ENCODE measurements at places on chromosomes 2 and 18.
A peak's percentile ranks its signal among the peaks of the same experiment; 100 is the strongest.

GRCh38 chr18:80252136-80252535 lies 4.8 kb upstream of the PARD6G start:
- DNase-seq: no peak

GRCh38 chr2:26723991-26724750 lies 31.6 kb downstream of the KCNK3 start:
- no peak for DNase-seq

- DNase-seq: no peak
Observed at GRCh38 chr2:88090446-88091283, 23.0 kb downstream of the SMYD1 start.

DNA sequence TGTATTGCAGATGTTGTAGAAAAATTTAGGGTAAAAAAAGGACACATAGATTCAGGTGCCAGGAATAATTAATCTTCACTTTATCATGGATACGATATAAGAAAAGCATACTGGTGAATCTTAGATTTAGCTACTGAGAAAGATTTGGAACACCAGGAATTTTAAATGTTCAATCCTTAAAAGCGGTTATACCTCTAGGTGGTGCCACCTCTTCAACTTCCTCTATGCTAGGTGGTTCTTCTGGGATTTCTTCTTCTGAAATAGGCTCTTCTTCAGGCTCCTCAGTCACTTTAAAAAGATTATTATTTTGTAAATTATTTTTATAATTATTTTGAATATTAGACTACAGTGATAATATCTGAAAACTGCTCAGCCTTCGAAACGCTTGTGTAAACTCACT lies 133.1 kb downstream of the TTN start:
- no peak for DNase-seq

- no peak for DNase-seq
Observed at GRCh38 chr2:19282305-19282704, 76.1 kb downstream of the OSR1 start.

DNA sequence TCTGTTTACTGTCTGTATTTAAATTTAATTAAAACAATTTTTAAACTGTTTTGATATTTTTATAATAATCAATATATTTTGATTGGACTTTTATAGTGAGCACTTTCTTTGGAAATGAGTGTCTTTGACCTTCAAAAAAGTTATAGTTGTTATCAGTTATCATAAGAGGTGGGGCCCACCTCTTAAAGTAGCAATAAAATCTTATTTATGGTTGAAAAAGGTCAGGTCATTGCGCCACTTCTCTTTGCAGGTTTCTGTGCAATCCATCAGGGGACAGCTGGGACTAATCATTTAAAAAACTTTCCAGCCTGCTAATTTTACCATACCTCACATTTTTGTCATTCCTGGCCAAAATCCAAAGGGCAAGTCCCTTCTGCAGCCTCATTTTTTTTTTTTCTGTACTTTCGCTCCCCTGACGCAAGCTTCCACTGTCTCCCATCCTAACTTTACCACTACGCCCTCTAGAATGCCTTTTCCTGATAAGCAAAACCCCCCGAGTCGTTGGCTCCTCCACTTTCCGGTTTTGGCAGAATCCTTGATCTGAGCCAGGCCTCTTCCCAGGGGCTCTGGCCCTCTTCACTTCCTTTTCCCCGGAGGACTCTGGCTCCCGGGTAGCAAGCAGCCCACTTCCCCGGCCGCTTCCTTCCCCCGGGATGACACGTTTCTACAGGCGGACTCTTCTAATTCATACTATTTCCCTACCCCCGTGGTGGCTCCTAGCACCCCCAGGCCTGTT lies 1.1 kb upstream of the SEH1L start:
- DNase-seq: peak; percentile 35

DNA sequence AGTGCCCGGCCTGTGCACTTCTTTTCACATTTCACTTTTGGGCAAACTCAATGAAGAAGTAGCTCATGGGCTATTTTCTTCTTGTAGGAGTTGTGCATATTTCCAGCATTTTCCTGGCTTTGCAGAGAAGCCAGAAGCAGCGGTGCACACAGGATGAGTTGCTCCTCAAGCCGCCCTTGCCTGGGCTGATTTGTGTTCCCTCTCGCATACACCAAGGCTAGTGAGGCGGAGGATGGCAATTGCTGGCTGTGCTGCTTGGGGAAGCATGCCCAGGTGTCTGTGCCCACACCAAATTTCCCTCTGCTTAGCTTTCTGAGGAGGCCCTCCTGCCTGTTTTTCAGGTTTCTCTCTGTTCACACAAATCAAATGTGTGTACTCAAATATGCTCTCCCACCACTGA lies 85.4 kb upstream of the TMEM200C start:
- no peak for DNase-seq

GRCh38 chr2:172726172-172726735 lies 9.4 kb upstream of the RAPGEF4 start:
- DNase-seq: no peak

- DNase-seq: no peak
Observed at GRCh38 chr2:1691366-1691765, 52.9 kb downstream of the PXDN start.

DNA sequence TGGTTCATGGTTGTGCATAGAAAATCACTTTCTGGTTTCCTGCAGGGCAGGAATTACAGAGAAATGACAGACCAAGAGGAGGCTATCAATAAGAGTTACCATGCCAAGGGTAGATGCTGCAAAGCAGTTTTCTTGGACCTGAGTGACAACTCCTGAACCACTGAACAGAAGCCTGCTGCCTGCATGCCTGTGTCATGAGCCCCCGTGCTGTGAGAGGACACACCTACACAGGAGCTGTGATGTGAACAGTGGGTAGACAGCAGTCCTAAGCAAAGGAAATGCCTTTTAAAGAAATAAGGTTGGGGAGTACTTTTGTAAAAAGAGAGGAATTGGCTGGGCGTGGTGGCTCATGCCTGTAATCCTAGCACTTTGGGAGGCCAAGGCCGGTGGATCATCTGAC lies 54.2 kb upstream of the CREB1 start:
- no peak for DNase-seq

GRCh38 chr2:126884861-126885750 lies 13.6 kb upstream of the TEX51 start:
- DNase-seq: no peak

DNA sequence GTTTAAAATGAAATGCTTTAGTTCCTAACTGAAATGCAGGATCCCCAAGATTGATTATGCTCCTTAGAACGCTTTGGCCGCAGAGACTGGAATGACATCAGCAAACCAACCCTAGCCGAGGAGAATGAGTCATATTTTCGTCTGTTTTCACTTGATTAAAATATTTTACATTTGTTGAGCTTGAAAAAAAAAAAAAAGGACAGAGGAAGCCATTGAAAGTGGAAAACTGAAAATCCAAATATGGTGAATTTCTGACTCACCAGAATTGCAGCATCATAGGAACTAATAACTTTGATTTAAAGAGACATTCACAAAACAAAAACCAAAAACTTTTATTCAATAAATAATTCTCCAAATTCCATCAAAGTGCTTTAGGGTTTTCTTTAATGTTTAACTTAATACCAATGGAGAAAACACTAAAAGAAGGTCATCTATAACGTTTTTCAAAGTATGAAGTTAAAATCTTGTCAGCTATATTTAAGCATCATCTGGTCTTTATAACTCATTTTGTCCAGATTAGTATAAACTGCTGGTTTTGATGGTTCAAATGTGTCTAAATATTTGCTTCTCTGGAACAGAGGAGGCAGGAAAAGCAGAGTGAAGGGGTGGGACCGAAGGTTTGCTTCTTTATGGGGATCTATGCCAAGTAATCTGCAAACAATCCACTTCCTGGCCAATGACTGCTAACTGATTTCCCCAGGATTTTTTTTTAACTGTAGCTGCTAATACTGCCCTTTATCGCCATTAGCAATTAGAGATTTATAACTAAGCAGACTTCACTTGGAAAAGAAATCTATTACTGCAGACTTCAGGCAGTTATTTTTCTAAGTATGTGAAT lies 30.9 kb upstream of the COL5A2 start:
- DNase-seq: no peak

DNA sequence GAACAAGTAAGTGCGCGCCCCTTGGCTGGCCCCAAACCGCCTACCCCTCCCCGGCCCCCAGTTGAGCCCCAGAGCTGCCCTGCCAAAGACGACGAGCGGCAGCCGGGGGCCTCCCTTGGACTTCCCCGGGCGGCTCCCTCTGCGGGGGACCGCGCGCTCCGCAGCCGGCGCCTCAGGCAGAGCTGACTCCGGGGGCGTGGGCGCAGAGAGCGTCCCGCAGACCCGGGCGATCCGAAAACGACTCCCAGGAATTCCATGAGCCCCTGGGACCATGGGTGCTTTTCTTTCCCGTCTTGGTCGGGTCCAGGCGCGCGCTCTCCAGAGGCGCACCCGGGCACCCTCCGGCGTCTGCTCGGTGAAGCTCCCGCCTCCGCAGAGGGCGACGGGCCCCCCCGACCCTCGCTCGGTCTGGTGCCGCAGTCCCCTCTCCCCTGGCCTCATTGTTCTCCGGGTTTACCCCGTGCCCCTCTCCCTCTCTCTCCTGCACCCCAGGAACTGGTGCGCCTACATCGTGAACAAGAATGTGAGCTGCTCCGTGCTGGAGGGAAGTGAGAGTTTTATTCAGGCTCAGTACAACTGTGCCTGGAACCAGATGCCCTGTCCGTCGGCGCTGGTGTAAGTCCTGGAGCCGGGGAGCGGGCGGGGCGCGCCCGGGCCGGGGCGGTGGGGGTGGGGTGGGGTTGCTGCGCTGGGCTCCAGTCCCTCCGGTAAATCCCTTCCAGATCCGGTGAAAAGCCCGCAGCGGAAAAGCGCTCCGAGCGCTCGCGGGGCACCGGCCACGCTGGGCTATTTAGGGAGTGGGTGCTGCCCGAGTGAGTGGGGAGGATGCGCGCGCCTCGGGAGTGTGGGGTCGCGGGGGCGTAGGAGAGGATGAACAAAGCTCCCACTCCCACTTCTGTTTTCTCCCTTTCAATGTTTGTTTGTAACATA lies 776 bp downstream of the EMILIN2 start:
- DNase-seq: no peak

DNA sequence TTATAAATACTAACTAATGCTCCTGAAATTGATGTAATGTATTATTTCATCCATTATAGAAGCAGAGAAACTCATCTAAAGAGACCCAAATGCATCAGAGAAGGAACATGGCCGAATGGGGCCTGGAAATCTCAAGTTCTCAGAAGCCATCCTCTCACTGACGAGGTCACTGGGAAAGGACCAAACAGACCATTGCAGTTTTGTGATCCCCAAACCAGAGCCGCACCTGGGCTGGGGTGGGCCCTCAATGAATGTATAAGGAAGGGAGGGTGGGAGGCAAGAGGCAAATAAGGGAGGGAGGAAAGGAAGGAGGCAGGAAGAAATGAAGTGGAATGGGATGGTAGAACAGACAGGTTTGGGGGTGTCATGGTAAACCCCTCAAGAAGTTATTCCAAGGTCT lies 245.3 kb upstream of the ID2 start:
- DNase-seq: no peak

DNA sequence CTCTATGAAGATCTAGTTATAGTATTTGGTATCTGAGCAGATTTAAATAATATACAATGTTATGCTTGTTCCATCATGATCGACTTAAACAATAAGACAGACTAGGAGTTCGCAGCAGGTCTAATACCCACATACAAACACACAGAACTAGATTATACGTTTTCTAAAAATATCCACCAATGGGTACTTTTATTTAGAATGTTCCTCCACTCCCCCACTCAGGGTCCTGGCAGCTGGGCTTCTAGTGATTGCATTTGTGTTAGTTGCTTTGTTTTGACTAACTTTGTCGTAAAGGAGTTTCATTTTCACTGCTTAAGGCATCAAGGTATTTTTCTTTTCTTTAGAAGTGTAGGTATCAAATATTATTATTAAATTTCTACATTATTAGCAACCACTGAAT lies 91.4 kb downstream of the RPRM start:
- no peak for DNase-seq

DNA sequence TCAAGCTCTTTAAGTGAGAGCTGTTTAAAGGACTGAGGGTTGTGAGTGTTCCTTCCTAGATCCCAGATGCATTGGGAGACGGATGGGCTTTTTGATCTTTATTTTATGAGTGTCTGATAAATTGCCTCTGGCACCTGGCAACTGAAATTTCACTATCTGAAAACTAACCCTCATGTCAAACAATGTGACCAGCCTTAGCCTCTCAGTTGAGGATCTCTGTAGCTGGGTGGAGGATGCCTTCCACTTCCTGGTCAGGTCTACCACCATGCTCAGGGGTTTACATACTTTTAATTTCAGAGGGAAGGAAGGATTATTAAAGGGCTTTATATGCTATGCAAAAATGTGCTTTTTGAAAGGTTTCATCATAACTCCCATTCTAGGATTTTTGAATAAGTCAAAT lies 70.5 kb upstream of the NT5C1B start:
- no peak for DNase-seq

GRCh38 chr2:77602771-77603170 lies 80.6 kb upstream of the LRRTM4 start:
- no peak for DNase-seq

DNA sequence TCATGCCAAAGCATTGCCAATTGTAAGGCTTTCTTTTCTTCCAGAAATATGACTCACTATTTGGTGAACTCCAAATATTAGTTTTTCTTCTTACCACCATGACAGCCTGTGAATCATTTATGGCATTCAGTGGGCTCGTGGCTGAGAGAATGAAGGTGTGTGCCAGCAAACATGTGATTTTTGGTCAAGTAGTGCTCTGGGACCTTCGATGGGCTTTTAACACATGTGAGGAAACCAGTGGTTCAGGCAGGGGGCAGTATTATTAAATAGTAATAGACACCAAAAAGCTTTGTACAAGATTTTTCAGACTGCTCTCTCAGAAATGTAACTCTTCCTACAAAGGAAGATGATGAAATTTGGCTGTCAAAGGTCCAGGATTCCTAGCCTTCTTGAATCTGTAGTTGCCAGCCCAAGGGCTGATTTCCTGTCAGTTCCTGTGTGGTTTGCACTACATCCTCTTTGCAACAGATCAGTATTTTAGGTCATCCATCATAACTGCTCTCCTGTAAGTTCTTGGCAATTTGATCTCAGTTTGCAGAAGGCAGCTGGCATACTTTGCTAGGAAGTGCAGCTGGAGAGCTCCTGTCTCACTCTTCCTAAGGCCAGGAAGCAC lies 64.3 kb downstream of the BABAM2 start:
- no peak for DNase-seq

- DNase-seq: no peak
Observed at GRCh38 chr2:27887830-27888229, 2.4 kb downstream of the RBKS start.

DNA sequence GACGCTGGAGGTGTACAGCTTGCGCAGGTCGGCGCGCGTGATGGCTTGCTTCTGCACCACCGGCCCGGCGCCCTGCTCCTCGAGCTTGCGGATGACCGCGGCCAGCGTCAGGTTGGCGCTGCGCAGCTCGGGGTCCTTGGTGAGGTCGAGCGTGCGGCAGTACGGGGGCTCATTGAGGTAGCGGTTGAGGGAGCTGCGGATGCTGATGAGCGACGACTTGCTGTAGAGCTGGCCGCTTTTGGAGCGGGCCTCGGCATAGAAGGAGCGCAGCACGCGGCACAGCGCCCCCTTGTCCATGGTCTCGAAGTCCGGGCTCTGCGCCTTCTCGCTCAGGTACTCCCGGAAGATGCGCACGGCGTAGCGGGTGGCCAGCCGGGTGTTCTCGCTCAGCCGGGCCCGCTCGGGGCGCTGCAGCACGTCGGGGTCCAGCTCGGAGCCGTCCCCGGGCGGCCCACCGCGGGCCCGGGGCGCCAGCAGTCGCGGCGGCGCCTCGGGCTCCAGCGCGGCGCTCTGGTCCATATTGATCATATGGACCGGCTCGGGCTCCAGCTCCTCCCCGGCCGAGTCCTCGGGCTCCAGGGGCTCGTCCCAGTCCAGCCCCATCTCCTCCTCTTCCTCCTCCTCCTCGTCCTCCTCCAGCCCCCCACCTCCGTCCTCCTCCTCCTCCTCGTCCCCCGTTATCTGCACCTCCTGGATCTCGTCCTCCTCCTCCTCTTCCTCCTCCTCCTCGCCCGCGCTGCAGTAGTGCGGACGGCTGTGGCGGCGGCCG lies 523 bp downstream of the KCTD1 start:
- peak; percentile 63 for DNase-seq
